T-cell (primary cell): ENCODE measurements at places on chromosomes 2 and 18.

GRCh38 chr2:227932001-227932400 is 60.6 kb downstream of the DAW1 start:
- no peaks in the 10 kb centered on the region for H3K4me1 ChIP-seq
- H3K36me3 ChIP-seq = no peaks in the 10 kb centered on the region
- H3K4me3 ChIP-seq = no peak overlapping the region

DNA sequence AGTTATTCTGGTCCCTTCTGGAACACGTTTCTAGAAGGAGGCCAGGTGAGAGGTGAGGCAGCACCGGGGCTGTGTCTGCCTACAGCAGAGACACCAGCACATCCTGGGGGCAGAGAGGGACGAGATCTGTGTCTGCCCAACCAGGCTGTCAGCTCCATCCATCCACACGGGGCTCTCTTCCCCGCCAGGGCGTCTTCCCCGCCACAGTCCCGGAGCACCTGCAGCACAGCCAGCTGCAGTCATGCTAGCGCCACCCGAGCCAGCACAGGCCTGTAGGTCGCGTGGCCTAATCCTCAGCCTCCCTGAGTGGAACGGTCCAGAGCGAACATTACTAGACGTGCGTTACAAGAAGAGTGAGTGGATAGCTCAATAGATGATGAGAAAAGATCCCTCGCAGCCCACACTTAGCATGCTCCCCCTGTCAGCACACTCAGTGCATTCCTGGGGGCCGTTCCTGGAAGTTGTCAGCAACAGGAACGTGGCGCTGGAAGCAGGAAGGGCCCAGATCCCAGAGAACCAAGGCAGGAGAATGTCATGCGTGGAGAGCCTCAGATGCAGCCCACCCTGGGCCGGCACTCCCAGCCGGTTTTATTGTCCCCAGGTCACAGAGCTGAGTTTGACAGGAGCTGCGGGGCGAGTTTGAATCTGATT is 179.0 kb downstream of the TWIST2 start:
- DNase-seq = no peak
- H3K4me3 ChIP-seq = no peak overlapping the region
- peaks cover 56% of the 10 kb centered on the region for H3K27me3 ChIP-seq

DNA sequence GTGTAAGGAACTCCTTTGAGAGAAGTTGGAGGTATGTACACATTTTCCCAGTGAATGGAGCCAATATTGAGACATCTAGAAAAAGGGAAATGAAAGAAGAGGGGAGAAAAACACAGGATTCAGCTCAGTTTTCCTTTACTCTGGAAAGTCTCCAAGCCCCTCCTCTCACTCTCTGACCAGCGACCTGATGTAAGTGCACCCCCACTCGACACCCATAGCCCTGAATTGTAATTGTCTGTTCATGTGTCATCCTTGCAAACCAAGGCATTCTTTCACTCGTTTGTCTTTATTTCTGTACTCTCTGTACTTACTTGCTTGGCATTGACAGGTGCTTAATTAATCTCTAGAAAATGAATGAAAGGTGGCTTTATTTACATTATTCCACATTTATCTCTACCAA is 55.7 kb upstream of the CTAGE1 start:
- no peak overlapping the region for H3K27ac ChIP-seq
- DNase-seq = no peak
- H3K4me1 ChIP-seq = no peaks in the 10 kb centered on the region
- H3K36me3 ChIP-seq = no peaks in the 10 kb centered on the region
- no peak overlapping the region for H3K4me3 ChIP-seq

DNA sequence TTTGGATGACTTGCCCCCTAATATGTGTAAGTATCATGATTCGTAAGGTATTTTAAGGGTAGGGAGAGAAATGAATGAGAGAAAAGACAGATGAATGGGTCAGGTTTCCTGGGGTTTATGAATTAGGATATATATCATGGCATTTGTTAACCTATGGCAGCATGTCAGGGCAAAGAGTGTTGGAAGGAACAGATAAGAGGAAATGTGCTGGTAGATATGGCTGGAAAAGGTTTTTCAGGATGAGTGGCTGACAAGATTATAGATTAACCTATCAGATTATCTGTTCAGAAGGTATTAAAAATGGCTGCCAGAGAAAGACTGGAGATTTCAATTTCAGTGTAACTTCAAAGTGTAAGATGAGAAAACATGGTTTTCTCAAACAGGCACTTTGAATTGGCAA is 67.8 kb downstream of the SRBD1 start:
- H3K27me3 ChIP-seq = no peaks in the 10 kb centered on the region
- no peak overlapping the region for H3K4me3 ChIP-seq
- H3K27ac ChIP-seq = no peak overlapping the region
- peaks cover 10% of the 10 kb centered on the region for H3K36me3 ChIP-seq
- DNase-seq = no peak
- H3K4me1 ChIP-seq = no peaks in the 10 kb centered on the region

DNA sequence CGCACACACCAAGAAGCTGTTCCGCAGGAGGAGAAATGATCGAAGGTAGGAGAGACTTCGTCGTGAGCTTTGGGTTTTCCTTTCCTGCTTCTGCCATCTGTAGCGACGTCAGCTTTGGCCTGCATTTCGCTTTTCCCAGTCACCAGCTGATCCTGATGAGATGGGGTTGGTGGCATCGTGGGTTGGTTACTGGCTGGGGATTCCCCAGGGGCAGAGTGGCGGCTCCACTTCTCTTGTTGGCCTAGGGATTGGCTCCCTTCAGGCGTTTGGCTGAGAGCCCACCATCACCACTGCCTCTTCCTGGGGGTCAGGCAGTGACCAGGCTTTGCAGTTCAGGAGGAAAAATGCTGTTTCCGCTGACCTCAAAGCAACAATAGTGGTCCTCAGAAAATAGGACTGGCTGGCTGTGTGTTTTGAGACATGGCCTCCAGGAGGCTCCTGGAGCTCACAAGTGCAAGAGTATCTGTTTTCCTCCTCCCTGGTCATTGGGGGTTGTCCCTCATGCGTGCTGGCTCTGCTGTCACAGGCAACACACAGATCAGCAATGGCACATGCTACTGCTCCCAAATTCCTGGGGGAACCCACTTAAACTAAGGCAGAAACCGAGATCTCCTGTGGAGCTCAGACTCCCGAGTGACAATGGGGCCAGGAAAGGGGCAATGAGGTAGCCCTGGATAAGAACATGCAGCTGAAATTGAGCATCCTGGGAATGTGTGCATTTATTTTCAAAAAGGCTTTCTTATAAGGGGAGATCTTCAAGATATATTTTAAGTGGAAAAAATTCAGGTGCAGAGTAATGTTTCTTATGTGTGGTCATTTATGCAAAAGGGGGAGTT is 173.0 kb downstream of the CTIF start:
- no peak overlapping the region for H3K27ac ChIP-seq
- H3K27me3 ChIP-seq = peaks cover 13% of the 10 kb centered on the region
- no peaks in the 10 kb centered on the region for H3K36me3 ChIP-seq
- DNase-seq = peak; percentile 5
- H3K4me1 ChIP-seq = no peaks in the 10 kb centered on the region
